ENCODE measurements at places on chromosomes 1 and 21. TPM values are rescaled to one million over a fixed set of nuclear protein-coding genes. Genes with fewer than 3 reads are reported as not detected.
A peak's percentile ranks its signal among the peaks of the same experiment; 100 is the strongest.

Gene PRAMEF12
- total RNA-seq: not detected

GRCh38 chr1:202615501-202616354, 94.5 kb downstream of the SYT2 start:
- DNase-seq: no peak

Gene RPRD2
- total RNA-seq: 33.2 TPM

Gene BSND
- not detected for total RNA-seq

DNA sequence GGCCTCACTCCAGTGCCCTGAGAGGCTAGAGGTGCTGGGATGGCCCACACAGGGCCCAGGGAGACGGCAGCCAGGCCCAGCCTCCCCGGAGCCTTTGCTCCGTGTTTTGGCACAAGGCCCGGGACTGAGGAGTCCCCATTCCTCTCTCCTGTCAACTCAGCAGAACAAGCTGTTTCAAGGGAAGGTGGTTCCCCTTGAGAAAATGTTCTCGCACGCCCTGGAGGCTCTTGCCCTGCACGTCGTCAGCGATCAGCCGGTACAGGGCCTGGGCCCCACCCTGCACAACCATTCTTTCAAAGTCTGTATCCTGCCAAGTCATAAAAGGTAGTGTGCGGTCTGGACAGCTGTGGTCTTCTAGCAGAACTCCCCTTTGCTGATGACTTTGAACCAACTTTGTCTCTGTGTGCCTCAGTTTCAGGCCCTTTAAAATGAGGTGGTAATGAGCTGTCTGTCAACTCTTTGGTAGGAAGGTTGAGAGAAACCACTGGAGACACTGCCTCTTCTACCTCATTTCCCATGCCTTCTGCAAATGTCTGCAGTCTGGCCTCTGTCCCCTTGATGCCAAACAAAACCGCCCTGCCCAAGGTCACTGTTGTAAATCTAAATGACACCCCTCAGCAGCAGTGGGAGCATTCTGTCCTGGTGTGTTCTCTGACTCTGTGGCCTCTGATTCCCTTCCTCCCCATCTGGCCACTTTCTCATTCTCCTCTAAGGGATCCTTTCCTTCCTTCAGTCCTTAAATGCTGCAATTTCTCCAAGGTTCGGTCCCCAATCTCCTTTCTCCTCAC, 138.6 kb upstream of the JUN start:
- DNase-seq: peak; percentile 73

DNA sequence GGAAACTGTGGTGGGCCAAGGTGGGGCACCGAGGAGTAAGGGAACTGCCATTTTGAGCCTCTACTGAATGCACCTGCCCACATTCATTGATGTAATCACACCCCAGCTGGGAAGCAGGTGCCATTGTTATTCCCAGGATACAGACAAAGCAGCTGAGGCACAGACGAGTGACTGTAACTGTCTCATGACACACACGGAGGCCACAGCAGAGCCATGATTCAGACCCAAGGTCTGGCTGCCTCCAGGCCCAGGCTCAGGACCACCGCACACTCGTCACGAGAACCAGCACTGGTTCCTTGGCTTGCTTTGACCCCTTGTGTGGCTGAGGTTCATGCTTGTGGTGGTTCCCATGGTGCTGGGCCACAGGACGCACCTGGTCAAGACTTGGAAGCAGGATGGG, 45.6 kb upstream of the CLIC4 start:
- DNase-seq: no peak

DNA sequence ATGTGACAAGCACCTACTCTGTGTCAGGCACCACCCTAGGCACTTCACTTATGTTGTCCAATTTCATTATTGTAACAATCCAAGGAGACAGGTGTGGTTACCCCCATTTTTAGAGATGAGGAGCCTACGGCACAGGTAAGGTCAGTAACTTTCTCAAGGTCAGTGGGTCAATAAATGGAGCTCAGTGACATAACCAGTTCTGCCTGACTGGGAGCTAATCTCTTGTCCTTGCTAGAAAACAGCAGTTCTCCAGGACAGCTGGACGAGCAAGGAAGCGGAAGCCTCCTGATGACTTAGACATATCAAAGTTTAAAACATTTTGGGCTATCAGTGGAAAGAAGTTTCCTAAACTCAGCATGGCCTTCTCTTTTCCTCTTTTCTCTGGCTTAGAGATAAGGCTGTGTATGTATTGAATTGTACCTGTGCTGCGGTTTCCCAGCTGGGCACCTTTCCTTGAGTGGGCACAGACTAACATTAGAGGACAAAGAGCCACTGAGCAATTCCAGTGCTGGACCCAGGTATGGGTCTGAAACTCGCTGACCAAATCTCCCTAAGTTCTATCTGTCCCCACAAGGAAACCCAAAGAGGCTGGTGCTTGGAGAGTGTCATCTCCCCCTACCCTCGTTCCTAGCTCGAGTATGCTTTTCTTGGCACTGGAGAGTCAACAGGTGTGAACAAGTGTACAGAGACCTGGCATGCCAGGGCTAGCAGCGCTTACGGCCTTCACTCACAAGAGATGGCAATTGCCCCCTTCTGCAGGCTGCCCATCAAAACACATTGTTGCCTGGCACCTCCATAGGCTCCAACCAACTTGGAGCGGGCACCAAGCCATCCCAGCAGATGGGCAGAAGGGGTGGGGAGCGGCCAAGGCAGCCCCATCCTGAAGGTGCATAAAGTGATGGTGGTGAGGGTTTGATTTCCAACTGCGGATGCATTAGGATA, 456.1 kb upstream of the PROX1 start:
- no peak for DNase-seq

Data from mucosa of gallbladder (tissue), 1 donor.